Posterior cingulate gyrus (tissue), 11 donors: ENCODE measurements at places on chromosomes 1 and 21.

DNA sequence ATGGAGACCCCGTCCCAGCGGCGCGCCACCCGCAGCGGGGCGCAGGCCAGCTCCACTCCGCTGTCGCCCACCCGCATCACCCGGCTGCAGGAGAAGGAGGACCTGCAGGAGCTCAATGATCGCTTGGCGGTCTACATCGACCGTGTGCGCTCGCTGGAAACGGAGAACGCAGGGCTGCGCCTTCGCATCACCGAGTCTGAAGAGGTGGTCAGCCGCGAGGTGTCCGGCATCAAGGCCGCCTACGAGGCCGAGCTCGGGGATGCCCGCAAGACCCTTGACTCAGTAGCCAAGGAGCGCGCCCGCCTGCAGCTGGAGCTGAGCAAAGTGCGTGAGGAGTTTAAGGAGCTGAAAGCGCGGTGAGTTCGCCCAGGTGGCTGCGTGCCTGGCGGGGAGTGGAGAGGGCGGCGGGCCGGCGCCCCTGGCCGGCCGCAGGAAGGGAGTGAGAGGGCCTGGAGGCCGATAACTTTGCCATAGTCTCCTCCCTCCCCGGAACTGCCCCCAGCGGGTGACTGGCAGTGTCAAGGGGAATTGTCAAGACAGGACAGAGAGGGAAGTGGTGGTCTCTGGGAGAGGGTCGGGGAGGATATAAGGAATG lies 505 bp downstream of the LMNA start:
- DNase-seq, result peak; percentile 90

DNA sequence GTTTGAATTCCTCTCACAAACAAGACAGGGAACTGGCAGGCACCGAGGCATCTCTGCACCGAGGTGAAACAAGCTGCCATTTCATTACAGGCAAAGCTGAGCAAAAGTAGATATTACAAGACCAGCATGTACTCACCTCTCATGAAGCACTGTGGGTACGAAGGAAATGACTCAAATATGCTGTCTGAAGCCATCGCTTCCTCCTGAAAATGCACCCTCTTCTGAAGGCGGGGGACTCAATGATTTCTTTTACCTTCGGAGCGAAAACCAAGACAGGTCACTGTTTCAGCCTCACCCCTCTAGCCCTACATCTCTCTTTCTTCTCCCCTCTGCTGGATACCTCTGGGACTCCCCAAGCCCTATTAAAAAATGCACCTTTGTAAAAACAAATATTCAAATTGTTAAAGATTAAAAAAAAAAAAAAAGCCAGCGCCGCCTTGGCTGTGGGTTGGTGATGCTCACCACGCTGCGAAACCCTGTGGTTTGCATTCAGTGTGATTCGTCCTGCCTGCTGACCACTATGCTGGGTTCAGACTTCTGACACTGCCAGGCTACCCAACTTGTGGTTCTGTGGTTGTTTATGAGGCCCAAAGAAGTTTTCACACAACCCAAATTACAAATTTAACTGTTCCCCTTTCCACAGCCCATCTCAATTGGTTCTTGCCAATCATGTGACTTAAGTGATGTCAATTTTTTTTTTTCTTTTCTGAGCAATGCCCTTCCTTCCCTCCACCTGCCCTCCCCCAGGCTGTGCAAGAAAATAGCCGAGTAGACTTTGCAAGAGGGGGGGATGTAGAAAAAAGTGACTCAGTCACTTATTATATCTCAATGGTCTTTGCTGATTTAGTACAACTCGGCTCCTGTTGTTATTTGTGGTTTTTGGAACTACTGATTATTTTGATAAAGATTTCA lies at the start of gene RUNX1:
Gene RUNX1 (minus strand): TSS at position 597 of the 912 bp plus-strand sequence.
- DNase-seq, result no peak

- no peak for DNase-seq
Observed at GRCh38 chr1:245717611-245718010, 562.8 kb downstream of the KIF26B start.

- no peak for DNase-seq
Observed at GRCh38 chr1:11797525-11798216, 8.1 kb downstream of the MTHFR start.

DNA sequence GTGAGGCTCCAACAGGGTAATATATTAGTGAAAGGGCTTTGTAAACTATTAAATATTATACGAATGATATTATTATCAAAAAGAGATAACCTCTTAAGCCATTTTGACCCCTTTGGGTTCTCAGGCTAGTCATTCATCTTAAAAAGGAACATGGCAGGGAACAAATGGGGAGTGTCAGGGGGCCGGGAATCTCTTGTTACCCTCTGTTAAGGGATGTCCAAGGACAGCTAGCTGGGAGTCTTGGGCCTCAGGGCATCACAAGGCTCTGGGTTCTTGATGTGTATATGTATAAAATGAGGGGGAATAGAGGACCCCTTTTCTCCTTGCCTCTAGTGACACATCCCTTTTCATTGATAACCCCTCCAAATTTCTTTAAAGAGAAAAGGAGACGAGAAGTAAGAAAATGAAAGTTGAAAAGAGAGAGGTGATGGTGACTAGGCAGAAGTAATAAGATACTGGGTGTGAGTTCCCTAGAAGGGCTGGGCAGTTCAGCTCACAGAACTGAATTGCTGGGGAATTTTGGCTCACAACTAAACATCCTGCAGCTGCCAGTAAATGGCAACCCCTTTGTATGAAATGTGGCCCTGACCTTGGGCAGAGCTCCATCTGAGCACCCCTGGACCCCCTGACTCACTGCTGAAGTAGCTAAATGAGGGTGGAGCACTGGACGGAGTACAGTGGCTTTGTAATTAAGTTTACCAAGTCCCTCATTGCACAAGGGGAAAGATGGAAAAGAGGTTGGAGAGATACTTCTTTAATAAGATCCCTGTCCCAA lies 20.0 kb upstream of the ZNF326 start:
- no peak for DNase-seq
